Breast epithelium (tissue), 4 donors: ENCODE measurements at places on chromosomes 11 and 22. TPM values are rescaled to one million over a fixed set of nuclear protein-coding genes. Genes with fewer than 3 reads are reported as not detected.

- H3K4me3 ChIP-seq, result no peak overlapping the region
- no peak for DNase-seq
- no peak overlapping the region for H3K27ac ChIP-seq
- H3K36me3 ChIP-seq, result no peaks in the 10 kb centered on the region
Measured at GRCh38 chr11:22878039-22878438, 17.8 kb upstream of the CCDC179 start.

DNA sequence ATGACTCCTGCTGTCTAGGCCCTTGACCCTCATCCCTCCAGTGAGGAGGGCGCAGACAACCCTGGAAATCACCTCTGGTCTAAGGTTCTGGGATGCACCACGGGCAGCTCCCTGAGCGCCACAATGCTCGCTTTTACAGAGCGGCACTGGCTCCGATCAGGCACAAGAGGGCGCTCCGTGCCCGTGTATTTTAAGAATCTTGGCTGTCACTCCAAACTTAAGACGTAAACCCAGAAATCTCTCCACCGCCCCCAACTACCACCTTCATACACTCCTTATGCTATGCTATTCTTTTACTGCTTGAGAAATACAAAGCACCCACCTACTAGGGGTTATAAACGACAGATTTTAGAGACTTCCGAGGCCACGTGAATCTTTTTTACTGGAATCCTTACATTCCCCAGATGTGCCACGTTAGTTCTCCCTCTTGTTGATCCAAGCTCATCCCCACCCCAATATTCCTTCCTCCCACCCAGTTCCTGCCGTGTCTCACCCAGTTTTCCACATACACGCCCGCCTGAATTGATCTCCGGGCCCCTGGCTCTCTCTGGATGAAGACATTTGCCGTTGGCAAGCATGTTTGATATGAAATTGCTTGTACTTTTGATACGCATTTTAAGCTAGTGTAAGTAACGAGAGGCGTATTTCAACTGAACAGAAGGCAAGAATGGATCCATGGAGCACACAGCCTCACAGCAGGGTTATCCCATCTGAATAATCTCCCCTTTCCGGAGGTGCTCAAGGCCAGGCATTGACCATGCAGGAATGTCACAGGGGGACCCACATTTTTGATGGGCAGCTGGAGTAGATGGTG, 453.5 kb downstream of the OPCML start:
- H3K27ac ChIP-seq, result no peak overlapping the region
- no peaks in the 10 kb centered on the region for H3K36me3 ChIP-seq
- H3K4me3 ChIP-seq, result no peak overlapping the region

- no peaks in the 10 kb centered on the region for H3K27me3 ChIP-seq
- no peak overlapping the region for H3K4me3 ChIP-seq
Measured at GRCh38 chr11:81286550-81286949, 1447.1 kb downstream of the FAM181B start.

DNA sequence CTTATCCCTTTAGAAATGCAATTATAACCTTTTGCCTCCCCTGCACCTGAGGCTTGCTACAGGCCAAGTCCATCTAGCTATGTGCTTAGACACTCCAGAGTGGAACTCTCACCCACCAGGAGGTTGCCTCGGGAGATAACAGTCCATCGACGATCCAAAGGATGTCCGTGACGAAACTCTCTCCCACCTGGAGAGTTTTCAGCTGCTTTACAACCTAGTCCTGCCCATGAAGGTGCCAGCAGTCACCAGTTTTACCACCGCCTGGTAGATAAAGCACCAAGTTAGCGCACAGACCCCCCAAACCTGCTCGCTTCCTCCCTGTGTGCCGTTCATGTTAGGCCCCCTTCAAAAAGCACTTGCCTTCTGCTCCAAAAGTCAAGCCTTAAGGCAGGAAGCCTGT, 53.1 kb upstream of the SHISAL1 start:
- H3K27ac ChIP-seq, result no peak overlapping the region
- DNase-seq, result no peak
- no peak overlapping the region for H3K4me3 ChIP-seq
- H3K27me3 ChIP-seq, result no peaks in the 10 kb centered on the region
- H3K4me1 ChIP-seq, result peaks cover 12% of the 10 kb centered on the region

GRCh38 chr11:122922893-122923292, 40.3 kb downstream of the JHY start:
- DNase-seq, result no peak
- H3K27ac ChIP-seq, result peak overlapping the region; percentile 38
- H3K27me3 ChIP-seq, result no peaks in the 10 kb centered on the region
- no peak overlapping the region for H3K4me3 ChIP-seq

- peaks cover 36% of the 10 kb centered on the region for H3K27me3 ChIP-seq
- no peak overlapping the region for H3K4me3 ChIP-seq
- DNase-seq, result no peak
- no peaks in the 10 kb centered on the region for H3K4me1 ChIP-seq
Measured at GRCh38 chr11:132993991-132994502, 538.3 kb downstream of the OPCML start.

GRCh38 chr11:126669416-126669815, 313.9 kb downstream of the ST3GAL4 start:
- no peak overlapping the region for H3K27ac ChIP-seq
- no peaks in the 10 kb centered on the region for H3K4me1 ChIP-seq
- DNase-seq, result no peak
- H3K4me3 ChIP-seq, result no peak overlapping the region
- no peaks in the 10 kb centered on the region for H3K36me3 ChIP-seq
- no peaks in the 10 kb centered on the region for H3K27me3 ChIP-seq

GRCh38 chr11:102703826-102704493, 1.6 kb downstream of the MMP27 start:
- DNase-seq, result no peak
- no peaks in the 10 kb centered on the region for H3K4me1 ChIP-seq
- H3K27ac ChIP-seq, result no peak overlapping the region
- no peak overlapping the region for H3K4me3 ChIP-seq

GRCh38 chr11:57946628-57947027, 77.1 kb upstream of the OR9Q1 start:
- DNase-seq, result no peak
- no peak overlapping the region for H3K4me3 ChIP-seq
- no peak overlapping the region for H3K27ac ChIP-seq
- H3K27me3 ChIP-seq, result no peaks in the 10 kb centered on the region
- no peaks in the 10 kb centered on the region for H3K4me1 ChIP-seq

- H3K4me3 ChIP-seq, result no peak overlapping the region
- H3K27me3 ChIP-seq, result no peaks in the 10 kb centered on the region
- H3K27ac ChIP-seq, result no peak overlapping the region
- DNase-seq, result no peak
Measured at GRCh38 chr11:111047374-111047773, 198.2 kb upstream of the POU2AF2 start.

DNA sequence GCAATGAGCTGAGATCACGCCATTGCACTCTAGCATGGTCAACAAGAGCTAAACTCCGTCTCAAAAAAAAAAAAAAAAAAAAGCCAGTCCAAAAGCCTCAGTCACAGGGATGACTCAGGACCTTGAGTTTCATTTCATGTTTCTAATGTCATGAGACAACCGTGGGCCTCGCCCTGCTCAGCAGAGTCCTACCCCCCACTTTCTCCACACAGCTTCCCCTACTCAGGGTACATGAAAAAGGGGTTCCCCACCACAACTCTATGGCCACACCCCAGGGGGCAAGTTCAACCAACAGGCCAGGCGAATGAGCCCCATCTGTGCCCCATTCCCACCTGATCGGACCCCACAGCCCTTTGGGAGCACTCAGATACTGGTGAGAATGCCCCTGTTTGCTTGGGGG, 24.3 kb upstream of the ADA2 start:
- no peak overlapping the region for H3K4me3 ChIP-seq
- DNase-seq, result no peak
- no peak overlapping the region for H3K27ac ChIP-seq
- no peaks in the 10 kb centered on the region for H3K36me3 ChIP-seq
- H3K4me1 ChIP-seq, result no peaks in the 10 kb centered on the region

GRCh38 chr11:118921121-118921928, 4.4 kb downstream of the BCL9L start:
- peak overlapping the region; percentile 97 for H3K4me3 ChIP-seq
- peak overlapping the region; percentile 96 for H3K27ac ChIP-seq
- no peaks in the 10 kb centered on the region for H3K36me3 ChIP-seq
- DNase-seq, result no peak
- no peaks in the 10 kb centered on the region for H3K27me3 ChIP-seq
- H3K4me1 ChIP-seq, result peaks cover 53% of the 10 kb centered on the region

GRCh38 chr11:132047167-132047566, 676.8 kb downstream of the NTM start:
- no peaks in the 10 kb centered on the region for H3K4me1 ChIP-seq
- no peak for DNase-seq
- no peaks in the 10 kb centered on the region for H3K36me3 ChIP-seq
- no peak overlapping the region for H3K4me3 ChIP-seq
- no peak overlapping the region for H3K27ac ChIP-seq

GRCh38 chr11:1052133-1053011, 15.9 kb upstream of the MUC6 start:
- H3K4me3 ChIP-seq, result no peak overlapping the region
- no peak overlapping the region for H3K27ac ChIP-seq
- no peaks in the 10 kb centered on the region for H3K4me1 ChIP-seq
- H3K36me3 ChIP-seq, result no peaks in the 10 kb centered on the region
- H3K27me3 ChIP-seq, result no peaks in the 10 kb centered on the region

DNA sequence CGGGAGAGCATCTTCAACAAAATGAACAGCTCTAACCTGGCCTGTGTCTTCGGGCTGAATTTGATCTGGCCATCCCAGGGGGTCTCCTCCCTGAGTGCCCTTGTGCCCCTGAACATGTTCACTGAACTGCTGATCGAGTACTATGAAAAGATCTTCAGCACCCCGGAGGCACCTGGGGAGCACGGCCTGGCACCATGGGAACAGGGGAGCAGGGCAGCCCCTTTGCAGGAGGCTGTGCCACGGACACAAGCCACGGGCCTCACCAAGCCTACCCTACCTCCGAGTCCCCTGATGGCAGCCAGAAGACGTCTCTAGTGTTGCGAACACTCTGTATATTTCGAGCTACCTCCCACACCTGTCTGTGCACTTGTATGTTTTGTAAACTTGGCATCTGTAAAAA, 109.9 kb downstream of the ARHGAP8 start:
- no peaks in the 10 kb centered on the region for H3K27me3 ChIP-seq
- no peaks in the 10 kb centered on the region for H3K36me3 ChIP-seq
- H3K27ac ChIP-seq, result no peak overlapping the region
- no peaks in the 10 kb centered on the region for H3K4me1 ChIP-seq

GRCh38 chr11:57378186-57378585, 2.8 kb downstream of the PRG3 start:
- DNase-seq, result no peak
- H3K27ac ChIP-seq, result no peak overlapping the region
- no peak overlapping the region for H3K4me3 ChIP-seq

DNA sequence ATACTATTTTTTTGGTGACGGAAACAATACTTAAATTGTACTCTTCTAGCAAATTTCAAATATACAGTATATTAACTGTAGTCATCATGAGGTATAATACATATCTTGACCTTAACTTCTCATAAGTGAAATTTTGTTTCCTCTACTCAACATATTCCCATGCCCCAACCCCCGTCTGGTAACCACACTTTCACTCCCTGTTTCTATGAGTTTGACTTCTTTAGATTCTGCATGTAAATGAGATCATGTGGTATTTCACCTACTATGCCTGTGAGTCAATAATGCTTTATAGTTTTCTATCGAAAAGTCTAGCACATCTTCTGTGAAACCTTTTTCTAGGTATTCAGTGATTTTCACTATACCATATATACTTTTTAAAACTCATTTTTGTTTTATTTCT, 663.2 kb downstream of the CNTN5 start:
- DNase-seq, result no peak
- H3K36me3 ChIP-seq, result no peaks in the 10 kb centered on the region
- no peak overlapping the region for H3K27ac ChIP-seq
- no peaks in the 10 kb centered on the region for H3K4me1 ChIP-seq
- no peak overlapping the region for H3K4me3 ChIP-seq
- H3K27me3 ChIP-seq, result no peaks in the 10 kb centered on the region

GRCh38 chr11:72788241-72788640, 5.6 kb downstream of the STARD10 start:
- no peak for DNase-seq
- H3K4me3 ChIP-seq, result no peak overlapping the region
- H3K27me3 ChIP-seq, result no peaks in the 10 kb centered on the region
- no peaks in the 10 kb centered on the region for H3K36me3 ChIP-seq
- H3K27ac ChIP-seq, result peak overlapping the region; percentile 40

- peak overlapping the region; percentile 100 for H3K27ac ChIP-seq
- H3K4me1 ChIP-seq, result no peaks in the 10 kb centered on the region
- H3K4me3 ChIP-seq, result peak overlapping the region; percentile 70
- H3K27me3 ChIP-seq, result no peaks in the 10 kb centered on the region
- peak; percentile 70 for DNase-seq
Measured at GRCh38 chr11:12377824-12378593, 638 bp downstream of the PARVA start.

- no peaks in the 10 kb centered on the region for H3K4me1 ChIP-seq
- H3K36me3 ChIP-seq, result no peaks in the 10 kb centered on the region
- H3K4me3 ChIP-seq, result no peak overlapping the region
- no peak overlapping the region for H3K27ac ChIP-seq
Measured at GRCh38 chr11:83540112-83540675, 254.0 kb upstream of the CCDC90B start.

GRCh38 chr11:63738720-63739360, 29.7 kb downstream of the ZFTA start:
- H3K36me3 ChIP-seq, result no peaks in the 10 kb centered on the region
- no peaks in the 10 kb centered on the region for H3K4me1 ChIP-seq
- H3K27ac ChIP-seq, result no peak overlapping the region
- no peak overlapping the region for H3K4me3 ChIP-seq
- no peaks in the 10 kb centered on the region for H3K27me3 ChIP-seq

DNA sequence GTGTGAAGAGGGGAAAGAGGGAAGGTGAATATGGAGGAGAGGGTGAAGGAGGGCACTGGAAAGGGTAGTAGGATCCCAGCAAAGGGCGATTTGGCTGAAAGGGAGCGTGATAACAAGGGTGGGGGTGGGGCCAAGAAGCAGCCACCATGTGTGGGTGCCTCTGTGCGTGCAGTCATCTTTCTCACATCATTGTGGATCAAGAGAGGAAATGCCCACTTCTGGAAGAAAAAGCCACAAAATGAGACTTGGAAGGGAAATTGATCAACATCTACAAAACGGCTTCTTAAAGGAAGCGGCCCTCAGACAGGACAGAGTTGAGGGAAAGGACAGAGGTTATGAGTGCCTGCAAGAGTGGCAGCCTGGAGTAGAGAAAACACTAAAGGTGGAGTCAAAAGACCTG, 1.2 kb upstream of the CXCR5 start:
- no peaks in the 10 kb centered on the region for H3K27me3 ChIP-seq
- H3K27ac ChIP-seq, result no peak overlapping the region
- no peaks in the 10 kb centered on the region for H3K36me3 ChIP-seq
- H3K4me1 ChIP-seq, result no peaks in the 10 kb centered on the region
- H3K4me3 ChIP-seq, result no peak overlapping the region

The DRD4 gene
- not detected for total RNA-seq

The ANGPTL5 gene
- not detected for total RNA-seq

The MUC2 gene
- total RNA-seq, result not detected

The TMEM191B gene
- not detected for total RNA-seq

The PRR33 gene
- total RNA-seq, result not detected

The CEP126 gene
- 6.9 TPM for total RNA-seq

The SELENOM gene
- 411 TPM for total RNA-seq

The GRAMD1B gene
- total RNA-seq, result 8.2 TPM

The POGLUT3 gene
- 11.4 TPM for total RNA-seq

The TUBA8 gene
- total RNA-seq, result 1.6 TPM

The MS4A4A gene
- total RNA-seq, result 174 TPM

The SBF2 gene
- total RNA-seq, result 91.9 TPM

The KDELR3 gene
- 8.9 TPM for total RNA-seq

The POU2AF2 gene
- not detected for total RNA-seq
